Activated naive CD4-positive, alpha-beta T cell treated with Interleukin-2 at 50 U/mL for 16 hours (primary cell): ENCODE measurements at places on chromosomes 1 and 21.

GRCh38 chr1:194723067-194723466 lies 1536.7 kb upstream of the B3GALT2 start:
- no peak for DNase-seq

DNA sequence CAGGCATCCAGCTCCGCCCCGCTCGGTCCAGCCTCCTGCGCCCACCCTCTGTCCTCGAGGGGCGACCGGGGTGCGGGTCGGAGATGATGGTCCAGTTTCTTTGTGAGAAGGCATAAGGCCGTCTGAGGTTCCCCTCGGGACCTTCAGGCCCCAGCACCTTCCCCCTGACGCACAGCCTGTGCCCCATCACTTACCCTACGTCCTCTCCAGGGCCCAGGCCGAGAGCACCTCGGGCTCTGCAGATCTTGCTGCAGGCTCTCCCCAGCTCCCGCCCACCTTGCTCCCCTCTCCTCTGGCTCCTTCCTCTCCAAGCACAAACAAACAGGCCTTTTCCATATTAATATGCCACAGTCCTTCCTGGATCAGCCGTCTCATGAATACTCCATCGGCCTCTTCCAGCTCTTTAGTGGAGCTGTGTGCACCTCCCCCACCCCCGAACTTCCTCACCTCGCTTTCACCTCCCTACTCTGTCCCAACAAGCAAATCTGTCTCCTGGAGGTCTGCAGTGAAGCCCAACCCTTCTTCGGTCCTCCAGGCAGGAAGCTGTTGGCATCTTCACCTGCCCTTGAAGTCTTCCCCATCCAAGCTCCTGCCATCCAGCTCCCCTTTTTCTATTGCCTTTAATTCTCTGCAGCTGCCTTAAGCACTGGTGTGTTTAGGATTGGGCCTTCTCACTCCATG lies 448 bp upstream of the COL9A2 start:
- DNase-seq, result no peak

DNA sequence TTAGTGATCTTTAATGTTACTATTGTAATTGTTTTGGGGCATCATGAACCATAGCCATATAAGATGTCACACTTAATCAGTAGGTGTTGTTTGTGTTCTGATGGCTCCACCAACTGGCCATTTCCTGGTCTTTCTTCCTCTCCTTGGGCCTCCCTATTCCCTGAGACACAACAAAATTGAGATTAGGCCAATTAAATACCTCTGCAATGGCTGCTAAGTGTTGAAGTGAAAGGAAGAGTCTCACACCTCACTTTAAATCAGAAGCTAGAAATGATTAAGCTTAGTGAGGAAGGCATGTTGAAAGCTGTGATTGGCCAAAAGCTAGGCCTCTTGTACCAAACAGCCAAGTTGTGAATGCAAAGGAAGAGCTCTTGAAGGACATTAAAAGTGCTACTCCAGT lies 30.7 kb downstream of the PPP2R5A start:
- no peak for DNase-seq

DNA sequence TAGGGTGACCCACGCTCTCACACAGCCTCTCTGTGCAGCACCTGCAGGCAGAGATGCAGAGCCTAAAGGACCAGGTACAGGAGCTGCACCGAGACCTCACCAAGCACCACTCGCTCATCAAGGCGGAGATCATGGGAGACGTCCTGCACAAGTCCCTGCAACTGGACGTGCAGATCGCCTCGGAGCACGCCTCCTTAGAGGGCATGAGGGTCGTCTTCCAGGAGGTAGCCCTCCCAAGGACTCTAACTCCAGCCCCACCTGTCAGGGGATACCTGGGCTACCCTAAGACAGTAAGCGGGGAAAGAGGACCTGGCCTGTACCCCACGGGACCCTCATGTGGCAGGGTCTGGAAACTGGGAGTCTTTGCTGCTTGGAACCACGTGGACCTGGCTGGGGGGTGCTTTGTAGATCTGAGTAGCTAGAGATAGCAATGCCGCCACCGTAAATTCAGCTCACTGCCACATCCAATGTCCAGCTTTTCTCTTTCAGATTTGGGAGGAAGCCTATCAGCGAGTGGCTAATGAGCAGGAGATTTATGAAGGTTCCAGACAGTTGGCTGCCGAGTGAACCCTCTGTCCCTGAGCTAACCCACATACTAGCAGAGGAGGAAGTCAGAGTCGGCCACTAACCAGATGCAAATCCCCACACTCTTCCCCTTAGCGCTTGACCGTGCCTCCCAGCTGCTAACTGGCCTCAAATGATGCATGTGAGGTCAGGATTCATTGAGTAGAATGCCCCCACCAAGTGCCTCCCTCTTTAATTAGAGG lies 6.5 kb downstream of the RNF207 start:
- no peak for DNase-seq

DNA sequence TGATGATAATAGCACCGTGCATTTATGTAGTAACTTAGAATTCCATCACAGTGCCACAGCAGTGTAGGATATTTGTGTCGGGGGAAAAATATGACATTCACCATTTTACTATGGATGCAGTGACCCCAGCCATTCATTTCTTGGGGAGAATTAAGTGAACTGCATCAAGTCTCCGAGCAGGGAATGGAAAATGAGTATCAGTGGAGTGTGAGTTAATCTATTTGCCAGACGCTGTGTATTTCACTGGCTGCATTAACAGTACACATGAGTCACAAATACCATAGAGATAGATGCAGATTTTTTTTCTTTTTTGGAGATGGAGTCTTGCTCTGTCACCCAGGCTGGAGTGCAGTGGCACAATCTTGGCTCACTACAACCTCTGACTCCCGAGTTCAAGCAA lies 33.8 kb upstream of the SLC45A1 start:
- no peak for DNase-seq

DNA sequence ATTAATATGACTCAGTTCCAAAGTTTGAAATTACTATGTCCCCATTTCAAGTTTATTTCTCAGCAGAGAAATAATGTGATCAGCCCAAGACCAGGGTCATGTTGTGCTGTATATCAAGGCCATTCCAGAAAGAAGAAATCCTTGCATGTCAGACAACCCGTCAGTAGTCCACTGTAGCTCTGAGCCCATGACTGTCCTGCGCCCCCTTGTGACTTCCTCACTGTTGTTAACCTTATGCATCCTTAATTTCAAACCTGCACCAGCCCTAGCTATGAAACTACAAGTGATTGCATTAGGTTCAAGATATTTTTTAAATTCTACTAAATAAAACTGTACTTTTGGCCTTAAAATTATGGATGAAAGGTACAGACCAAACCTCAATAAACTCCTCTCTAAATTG lies 133.0 kb downstream of the LRRC7 start:
- DNase-seq, result no peak

- peak; percentile 30 for DNase-seq
Observed at GRCh38 chr1:201385299-201385891, 7.9 kb upstream of the TNNT2 start.

- DNase-seq, result no peak
Observed at GRCh38 chr1:169091480-169091941, 15.0 kb upstream of the ATP1B1 start.

- no peak for DNase-seq
Observed at GRCh38 chr1:74083128-74083527, 114.8 kb downstream of the LRRIQ3 start.

- DNase-seq, result no peak
Observed at GRCh38 chr1:246582301-246583055, 16.2 kb downstream of the CNST start.

- DNase-seq, result no peak
Observed at GRCh38 chr21:45278156-45278911, 9.4 kb downstream of the POFUT2 start.

GRCh38 chr21:41112740-41113692 lies 54.9 kb upstream of the BACE2 start:
- DNase-seq, result no peak

DNA sequence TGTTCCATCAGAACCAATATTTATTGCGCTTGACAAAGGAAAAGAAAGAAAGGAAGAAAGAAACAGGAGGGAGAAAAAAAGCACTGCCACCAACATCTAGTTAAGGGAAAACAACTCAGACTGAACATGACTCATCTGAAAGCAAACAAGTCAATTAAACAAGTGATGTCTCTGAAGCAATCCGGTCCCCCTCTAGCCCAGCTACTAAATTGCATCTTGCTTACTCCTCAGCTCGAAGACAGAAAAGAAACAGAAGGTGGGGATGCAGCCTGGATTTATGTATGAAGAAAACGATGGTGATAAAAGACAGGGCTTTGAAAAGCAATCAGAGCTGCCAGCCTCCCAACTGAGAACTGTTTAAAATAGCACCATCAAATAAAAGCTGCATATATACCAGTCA lies 188.2 kb downstream of the OMA1 start:
- no peak for DNase-seq

- no peak for DNase-seq
Observed at GRCh38 chr1:78640462-78640861, 9.2 kb upstream of the IFI44 start.

DNA sequence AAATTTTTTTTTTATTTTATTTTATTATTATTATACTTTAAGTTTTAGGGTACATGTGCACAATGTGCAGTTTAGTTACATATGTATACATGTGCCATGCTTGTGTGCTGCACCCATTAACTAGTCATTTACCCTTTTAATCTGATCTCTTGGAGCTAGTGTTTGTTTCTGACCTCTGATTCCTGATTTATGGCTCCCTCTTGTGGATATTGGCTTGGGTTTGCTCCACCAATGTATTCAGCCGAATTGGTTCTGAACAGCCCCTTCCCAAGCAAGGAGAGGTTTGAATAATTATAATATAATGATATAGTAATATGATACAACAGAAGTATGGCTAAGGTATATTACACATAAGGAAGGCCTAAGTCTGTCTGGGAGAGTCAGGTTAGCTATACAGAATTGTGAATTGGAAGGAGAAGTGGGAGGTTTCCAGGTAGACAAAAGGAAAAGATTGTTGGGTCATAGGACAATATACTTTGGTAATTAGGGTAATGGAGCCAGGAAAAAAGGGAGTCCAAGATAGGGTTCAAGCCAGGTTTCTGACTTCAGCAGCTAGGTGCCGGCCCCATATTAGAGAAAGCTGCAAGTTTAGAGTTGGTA lies 53.1 kb upstream of the HMCN1 start:
- DNase-seq, result no peak

GRCh38 chr1:18085387-18086074 lies 22.1 kb upstream of the IGSF21 start:
- DNase-seq, result no peak

- peak; percentile 64 for DNase-seq
Observed at GRCh38 chr1:212699104-212699624, 476 bp downstream of the BATF3 start.

DNA sequence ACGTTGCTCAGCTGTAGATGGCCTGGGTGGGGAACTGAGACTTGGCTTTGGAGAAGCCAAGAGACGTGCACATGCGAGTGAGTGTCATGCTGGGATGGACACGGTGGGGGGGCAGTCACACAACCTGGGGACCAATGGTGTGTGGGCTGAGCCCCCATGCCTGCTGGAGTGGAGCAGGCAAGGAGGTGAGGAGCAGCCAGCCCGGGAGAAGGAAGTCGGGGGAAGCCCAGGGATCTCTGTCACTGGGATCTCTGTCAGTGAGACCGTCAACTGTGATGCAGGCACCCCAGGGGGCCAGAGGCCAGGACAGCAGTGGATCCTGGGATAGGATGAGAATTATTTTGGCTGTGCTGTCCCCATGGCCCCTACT lies 11.0 kb upstream of the ZNF669 start:
- no peak for DNase-seq
